ENCODE measurements at places on chromosomes 6 and 20.

DNA sequence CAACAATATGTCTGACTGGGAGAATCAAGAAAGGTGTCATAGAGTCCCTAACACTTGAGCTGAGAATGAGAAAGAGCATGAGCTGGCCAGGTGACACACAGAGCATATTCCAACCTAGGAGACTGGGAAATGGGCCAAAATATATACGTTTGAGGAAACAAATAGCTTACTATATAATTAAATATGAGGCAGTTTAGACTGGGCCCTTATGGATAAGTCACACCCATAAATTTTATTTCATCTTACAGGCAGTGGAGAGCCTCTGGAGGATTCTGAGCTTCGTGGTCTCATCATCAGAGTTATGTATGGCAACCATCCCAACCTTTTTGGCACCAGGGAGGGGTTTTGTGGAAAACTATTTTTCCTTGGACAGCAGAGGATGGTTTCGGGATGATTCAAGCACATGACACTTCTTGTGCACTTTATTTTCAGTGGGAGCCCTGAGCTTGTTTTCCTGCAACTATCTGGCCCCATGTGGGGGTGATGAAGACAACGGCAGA lies 12.9 kb upstream of the NQO2 start:
- no peak for DNase-seq

DNA sequence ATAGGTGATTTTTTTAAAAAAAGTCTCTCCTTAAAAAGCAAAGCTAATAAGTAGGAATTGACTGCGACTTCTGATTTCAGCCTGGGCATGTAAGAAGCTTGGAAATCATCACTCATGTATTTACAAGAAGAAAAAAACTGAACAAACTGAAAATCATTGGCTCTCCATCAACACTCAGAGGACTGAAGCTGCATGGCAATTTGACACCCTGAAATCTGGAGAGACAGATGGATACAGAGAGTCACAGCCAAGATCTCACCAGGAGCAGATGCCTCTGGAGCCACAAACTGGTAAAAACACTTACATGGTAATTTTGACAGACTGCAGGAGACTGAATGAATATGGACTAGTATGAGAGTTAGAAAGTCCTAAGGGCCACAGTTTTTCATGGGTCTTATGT lies 191.2 kb upstream of the TCF21 start:
- DNase-seq, result no peak

- no peak for DNase-seq
These were observed 225.7 kb downstream of the UST start for GRCh38 chr6:148972481-148972880.

- DNase-seq, result no peak
These were observed 8.0 kb upstream of the STX7 start for GRCh38 chr6:132520953-132521352.

GRCh38 chr6:142705054-142705453 lies 239.9 kb downstream of the HIVEP2 start:
- DNase-seq, result no peak

GRCh38 chr6:47484616-47485015 lies 7.0 kb downstream of the CD2AP start:
- no peak for DNase-seq

DNA sequence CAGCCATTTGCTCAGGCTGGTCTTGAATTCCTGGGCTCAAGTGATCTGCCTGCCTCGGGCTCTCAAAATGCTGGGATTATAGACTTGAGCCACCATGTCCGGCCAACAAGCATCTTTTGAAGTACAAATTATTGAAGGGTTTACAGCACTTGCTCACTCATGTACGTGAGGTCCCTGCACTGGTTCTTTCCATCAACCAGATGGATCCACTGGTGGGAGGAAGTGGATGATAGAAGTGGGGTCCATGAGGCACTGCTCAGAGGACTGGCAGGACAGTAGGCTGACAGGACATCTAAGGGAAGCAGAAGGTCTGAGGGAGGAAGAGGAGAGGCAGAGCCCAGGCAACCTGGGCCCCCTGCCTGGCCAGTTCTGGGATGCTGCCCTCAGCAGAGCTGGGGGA lies 109.2 kb upstream of the NXT1 start:
- DNase-seq, result no peak

Measured in neuronal stem cell (in vitro differentiated cells).